ENCODE measurements at places on chromosomes 11 and 22.

- DNase-seq, result no peak
These were observed 84.7 kb downstream of the YAP1 start for GRCh38 chr11:102194990-102195389.

DNA sequence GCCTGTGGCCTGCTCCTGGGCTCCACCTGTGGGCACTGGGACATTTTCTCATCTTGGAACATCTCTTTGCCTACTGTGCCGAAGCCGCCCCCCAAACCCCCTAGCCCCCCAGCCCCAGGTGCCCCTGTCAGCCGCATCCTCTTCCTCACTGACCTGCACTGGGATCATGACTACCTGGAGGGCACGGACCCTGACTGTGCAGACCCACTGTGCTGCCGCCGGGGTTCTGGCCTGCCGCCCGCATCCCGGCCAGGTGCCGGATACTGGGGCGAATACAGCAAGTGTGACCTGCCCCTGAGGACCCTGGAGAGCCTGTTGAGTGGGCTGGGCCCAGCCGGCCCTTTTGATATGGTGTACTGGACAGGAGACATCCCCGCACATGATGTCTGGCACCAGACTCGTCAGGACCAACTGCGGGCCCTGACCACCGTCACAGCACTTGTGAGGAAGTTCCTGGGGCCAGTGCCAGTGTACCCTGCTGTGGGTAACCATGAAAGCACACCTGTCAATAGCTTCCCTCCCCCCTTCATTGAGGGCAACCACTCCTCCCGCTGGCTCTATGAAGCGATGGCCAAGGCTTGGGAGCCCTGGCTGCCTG is 1.4 kb downstream of the SMPD1 start:
- DNase-seq, result no peak

- DNase-seq, result no peak
These were observed 9.9 kb downstream of the MAPK1 start for GRCh38 chr22:21857481-21857914.

DNA sequence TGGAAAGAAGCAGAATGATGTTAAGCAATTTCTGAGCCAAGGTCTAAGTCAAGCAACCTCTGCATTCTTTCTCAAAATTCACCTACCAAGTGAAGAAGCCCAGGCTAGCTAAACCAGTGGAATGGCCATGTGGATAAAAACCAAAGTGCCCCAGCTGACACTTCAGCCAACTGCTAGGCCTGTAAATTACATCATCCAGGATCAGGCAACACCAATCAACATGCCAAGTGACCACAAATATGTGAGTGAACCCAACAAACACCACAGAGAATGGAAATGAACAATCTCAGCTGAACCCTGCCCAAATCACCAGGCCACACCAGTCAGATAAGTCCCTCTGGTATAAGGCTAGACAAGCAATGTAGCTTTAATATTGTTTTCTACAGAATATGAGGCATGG is 25.1 kb upstream of the FJX1 start:
- DNase-seq, result no peak

- DNase-seq, result no peak
These were observed 28.2 kb upstream of the CHKA start for GRCh38 chr11:68149417-68149816.

- no peak for DNase-seq
These were observed 1.7 kb upstream of the OR52E5 start for GRCh38 chr11:5891216-5891800.

GRCh38 chr11:130606781-130607511 is 158.5 kb downstream of the ADAMTS15 start:
- peak; percentile 72 for DNase-seq

Measured in putamen (tissue), 1 donor.